ENCODE measurements at places on chromosomes 1 and 21.

- no peak for DNase-seq
Observed at GRCh38 chr1:227540170-227541098, 22.9 kb upstream of the ZNF678 start.

- DNase-seq = no peak
Observed at GRCh38 chr1:45394342-45394741, 54.1 kb upstream of the MUTYH start.

- DNase-seq = no peak
Observed at GRCh38 chr1:2255420-2256369, 27.6 kb downstream of the SKI start.

GRCh38 chr1:111236379-111236778 is 8.9 kb downstream of the CHI3L2 start:
- DNase-seq = no peak

DNA sequence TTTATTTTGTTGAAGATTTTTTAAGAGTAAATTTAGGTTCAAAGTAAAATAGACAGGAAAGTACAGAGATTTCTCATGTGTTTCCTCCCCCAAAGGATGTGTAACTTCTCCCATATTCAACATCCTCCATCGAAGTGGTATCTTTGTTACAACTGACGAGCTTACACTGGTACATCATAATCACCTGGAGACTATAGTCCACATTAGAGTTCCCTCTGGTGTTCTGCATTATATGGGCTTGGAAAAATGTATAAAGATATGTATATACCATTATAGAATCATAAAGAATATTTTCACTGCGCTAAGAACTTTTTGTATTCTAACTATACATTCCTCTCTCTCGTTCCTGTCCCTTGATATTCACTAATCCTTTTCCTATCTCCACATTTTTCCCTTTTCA is 203.7 kb downstream of the AMY1C start:
- no peak for DNase-seq

- no peak for DNase-seq
Observed at GRCh38 chr1:34378968-34379856, 202.5 kb downstream of the C1orf94 start.

DNA sequence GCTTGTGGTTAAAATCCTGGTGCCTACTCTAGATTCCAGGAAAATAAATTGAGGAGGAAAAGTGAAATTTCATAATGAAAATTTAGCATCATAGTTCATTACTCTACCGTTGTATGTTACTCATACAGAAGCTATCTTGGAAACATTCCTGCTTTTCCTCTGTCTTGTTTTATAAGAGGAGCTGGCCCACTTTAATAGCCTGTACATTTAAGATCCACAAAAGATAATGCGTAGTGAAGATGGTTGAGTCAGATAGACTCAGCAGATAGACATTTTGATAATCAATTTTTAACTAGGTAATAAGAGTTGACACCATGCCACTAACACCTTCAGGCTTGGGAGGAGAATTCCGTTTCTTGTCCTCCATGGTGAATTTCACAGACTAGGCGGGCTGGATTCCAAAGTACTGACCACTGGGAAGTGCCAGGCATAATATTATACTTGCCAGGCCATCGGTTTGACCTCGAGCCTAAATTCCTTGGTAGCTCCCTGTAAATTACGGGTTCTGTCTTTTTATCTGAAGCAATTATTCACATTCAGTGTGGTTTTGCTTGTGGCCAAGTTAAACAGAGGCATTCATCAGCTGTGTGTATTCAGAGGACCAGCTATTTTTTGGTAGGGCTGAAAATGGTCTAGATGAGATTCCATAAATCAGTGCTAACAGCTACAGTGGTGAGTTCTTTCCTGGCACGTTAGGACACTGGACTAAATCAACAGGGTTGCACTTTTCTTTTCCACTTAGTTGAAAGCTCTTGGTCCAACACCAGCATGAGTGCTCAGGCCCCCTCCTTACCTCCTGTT is 111.9 kb upstream of the KAZN start:
- no peak for DNase-seq

- no peak for DNase-seq
Observed at GRCh38 chr1:54248966-54249365, 49.0 kb downstream of the MRPL37 start.

- DNase-seq = no peak
Observed at GRCh38 chr1:207241164-207241934, 80.1 kb upstream of the CD55 start.

DNA sequence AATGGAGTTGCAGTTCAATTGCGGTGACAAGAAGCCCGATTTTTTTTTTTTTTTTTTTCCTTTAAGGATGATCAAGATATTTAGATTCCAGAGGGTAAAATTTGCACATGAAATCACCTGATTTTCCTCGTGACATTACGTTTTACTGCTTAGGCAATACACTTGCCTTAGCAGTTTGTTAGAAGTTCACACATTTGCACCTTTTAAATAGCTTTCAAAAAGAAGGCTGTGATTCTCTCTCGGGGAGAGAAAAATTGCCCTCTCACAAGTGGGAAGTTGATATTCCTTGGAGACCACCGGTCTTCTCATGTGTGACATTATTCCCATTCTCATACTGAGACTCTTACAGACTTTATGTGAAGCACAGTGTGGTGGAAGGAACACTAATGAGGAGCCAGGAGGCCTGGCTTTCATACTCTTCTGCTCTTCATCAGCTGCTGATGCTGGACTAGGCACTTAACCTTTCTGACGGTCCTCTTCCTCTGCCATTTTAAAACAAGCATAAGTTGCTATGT is 69.8 kb upstream of the HSPA13 start:
- no peak for DNase-seq

- DNase-seq = no peak
Observed at GRCh38 chr1:152107984-152108881, 7.0 kb downstream of the TCHH start.

DNA sequence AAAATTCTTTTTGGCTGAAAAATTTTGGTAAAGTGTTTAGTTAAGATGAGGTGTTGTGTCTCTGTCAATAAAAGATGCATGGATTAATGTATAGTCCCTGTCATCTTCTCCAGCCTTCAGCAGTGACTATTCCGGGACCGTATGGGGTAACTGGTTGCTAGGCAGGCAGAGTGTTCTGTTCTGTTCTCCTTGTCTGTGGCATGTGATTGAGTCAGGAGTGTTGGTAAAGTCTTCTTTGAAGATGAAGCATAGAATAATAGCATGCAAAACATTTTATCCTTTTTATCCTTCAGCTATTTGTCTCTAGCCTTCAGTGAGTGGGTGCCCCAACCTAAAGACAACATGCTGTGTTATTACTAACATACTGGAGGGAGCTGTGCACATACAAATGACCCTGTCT is 74.6 kb downstream of the RGL1 start:
- no peak for DNase-seq

GRCh38 chr1:185539277-185539943 is 194.8 kb upstream of the HMCN1 start:
- DNase-seq = no peak

GRCh38 chr1:112304612-112305011 is 91.4 kb upstream of the CTTNBP2NL start:
- DNase-seq = no peak

GRCh38 chr1:53148123-53148522 is 5.7 kb upstream of the SLC1A7 start:
- no peak for DNase-seq

DNA sequence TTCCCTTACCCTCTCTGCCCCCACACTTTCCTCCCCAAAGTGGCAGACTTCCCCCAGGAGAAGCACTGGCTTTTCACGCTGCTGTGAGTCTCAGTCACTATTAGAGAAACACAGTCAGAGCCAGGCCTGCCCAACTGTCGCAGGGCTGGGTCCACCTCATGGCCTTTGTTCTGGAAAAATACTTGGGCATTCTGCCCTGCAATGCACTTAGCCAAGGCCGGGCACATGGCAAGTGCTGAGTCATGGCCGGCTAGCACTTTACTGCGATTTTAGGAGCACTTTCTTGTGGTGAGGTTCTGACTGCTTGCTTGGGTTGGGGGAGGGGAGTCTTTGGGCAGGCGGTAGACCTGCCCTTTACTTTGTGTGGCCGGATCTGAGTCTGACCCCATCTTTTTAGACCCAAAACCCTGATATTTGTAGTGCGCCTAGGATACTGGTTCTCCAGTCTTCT is 7.7 kb downstream of the EPHX1 start:
- peak; percentile 91 for DNase-seq

DNA sequence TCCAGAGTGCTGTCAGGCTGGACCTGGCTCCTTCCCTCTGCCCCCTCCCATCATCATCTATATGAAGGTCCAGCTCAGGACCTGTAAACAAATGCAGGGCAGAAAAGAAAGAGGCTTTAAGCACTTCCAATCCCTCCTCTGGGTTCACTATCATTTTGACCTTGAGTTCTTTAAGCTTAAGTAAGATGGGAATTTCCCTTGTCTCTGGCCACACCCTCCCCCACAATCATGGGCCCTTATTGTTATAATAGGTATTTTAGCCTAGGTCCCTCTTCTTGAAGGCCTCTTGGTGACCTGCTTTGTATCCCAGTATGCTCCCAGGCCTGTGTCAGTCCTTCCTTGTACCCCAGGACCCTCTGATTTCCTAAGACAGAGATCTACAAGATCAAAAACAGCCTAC is 45.1 kb upstream of the EPS15 start:
- DNase-seq = no peak

- no peak for DNase-seq
Observed at GRCh38 chr1:199861020-199861795, 166.3 kb upstream of the NR5A2 start.

DNA sequence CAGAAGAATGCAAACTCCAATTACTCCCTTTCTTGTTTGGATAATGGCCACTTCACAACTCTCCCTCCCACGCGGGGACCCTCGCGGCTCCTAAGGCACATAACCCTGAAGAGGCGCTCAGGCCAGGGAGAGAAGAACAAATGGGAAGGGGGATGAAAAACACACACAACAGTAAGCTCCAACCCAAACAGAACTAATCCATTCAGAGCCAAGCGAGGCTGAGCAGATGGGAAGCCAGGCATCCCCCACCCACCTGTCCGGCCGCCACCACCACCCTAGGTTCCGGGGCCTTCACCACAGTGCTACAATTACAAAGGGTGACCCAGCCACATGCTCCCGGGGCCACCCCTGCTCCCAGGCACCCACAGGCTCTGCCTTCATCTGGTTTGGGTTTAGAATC is 101.5 kb downstream of the MRPL37 start:
- DNase-seq = no peak

- DNase-seq = peak; percentile 52
Observed at GRCh38 chr1:167059045-167059808, 30.9 kb downstream of the GPA33 start.

DNA sequence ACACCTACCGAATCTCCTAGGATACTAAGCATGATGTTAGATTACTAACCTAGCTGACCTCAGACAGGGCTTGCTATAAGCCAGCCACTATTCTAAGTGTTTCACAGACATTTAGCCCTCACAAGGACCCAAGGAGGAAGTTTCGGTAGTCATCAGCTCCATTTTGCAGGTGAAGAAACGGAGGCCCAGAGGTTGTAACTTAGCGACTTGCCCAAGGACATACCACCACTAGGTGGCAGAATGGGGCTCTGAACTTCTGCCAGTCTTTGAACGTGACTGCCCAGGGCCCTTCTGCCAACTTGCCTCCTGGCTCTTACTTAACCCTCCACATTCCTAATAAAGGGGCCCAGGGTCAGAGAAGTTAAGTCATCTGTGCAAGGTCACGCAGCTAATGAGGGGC is 283.5 kb downstream of the C1orf94 start:
- peak; percentile 16 for DNase-seq

- DNase-seq = peak; percentile 31
Observed at GRCh38 chr21:40587736-40588346, 259.1 kb downstream of the DSCAM start.
